Activated naive CD8-positive, alpha-beta T cell treated with anti-CD3 and anti-CD28 coated beads for 36 hours (primary cell): ENCODE measurements at places on chromosomes 12 and 14.

- DNase-seq: peak; percentile 13
Measured at GRCh38 chr12:26614011-26614616, 218.9 kb downstream of the ITPR2 start.

GRCh38 chr14:91570021-91570420 is 59.9 kb upstream of the PPP4R3A start:
- no peak for DNase-seq

DNA sequence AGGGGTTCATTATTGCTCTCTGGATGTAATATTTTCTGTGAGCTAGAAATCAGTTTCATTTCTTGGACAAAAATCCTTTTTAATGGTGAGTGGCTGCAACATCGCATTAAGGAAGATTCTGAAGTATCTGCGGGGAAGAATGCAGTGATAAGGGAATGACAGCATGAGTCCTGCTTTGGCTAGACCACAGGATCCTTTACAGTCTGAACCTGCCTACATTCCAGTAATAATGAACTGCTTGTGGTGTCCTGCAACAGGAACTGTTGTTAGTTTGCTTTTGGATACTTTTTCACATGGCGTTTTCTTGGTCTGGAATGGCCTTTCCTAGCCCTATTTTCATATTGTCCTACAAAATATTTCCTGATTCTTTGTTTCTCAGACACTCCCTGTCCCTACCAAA is 15.7 kb downstream of the MDM2 start:
- no peak for DNase-seq

- DNase-seq: no peak
Measured at GRCh38 chr14:22382955-22383354, 206.1 kb downstream of the DAD1 start.

DNA sequence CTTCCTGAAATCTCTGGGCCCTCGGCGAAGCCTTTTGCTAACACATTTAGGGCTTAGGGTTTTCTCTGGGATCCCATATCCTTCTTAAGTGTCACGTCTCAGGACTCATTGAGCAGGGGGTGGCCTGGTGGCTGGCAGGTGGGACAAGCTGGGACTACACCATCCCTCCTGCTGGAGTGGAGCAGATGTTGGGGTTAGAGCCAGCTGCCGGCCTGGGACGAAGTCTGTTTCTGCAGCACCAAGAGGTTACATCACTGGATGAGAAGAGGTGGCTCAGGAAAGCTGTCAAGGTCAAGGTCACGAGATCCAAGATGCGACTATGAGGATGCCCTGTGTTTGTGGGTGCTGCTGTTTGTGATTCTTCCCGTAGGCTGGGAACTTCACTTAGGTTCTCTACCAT is 16.3 kb downstream of the SMCO2 start:
- no peak for DNase-seq

DNA sequence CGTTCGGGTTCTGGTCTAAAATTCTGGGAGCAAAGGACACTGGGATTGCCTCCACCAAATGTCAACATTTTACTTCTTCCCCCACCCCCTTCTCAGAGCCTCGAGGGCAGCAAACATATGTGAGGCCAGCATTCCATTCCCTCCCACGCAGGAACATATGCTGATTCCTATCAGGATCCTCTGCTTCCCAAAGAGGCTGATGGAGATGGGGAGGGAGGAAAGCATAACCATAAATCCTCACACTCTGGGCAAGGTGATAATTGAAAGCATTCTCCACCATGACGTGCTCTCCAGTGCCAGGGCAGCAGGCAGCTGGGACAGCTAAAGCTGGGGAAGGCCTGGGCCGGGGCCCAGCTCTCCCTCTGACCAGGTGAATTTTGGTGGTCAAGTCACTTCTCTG is 395.0 kb downstream of the ZFP36L1 start:
- DNase-seq: no peak

GRCh38 chr12:108215458-108215857 is 86.4 kb downstream of the WSCD2 start:
- DNase-seq: no peak

GRCh38 chr14:69943084-69943780 is 64.0 kb downstream of the SMOC1 start:
- DNase-seq: no peak

GRCh38 chr12:65891987-65892481 is 67.8 kb downstream of the HMGA2 start:
- no peak for DNase-seq

DNA sequence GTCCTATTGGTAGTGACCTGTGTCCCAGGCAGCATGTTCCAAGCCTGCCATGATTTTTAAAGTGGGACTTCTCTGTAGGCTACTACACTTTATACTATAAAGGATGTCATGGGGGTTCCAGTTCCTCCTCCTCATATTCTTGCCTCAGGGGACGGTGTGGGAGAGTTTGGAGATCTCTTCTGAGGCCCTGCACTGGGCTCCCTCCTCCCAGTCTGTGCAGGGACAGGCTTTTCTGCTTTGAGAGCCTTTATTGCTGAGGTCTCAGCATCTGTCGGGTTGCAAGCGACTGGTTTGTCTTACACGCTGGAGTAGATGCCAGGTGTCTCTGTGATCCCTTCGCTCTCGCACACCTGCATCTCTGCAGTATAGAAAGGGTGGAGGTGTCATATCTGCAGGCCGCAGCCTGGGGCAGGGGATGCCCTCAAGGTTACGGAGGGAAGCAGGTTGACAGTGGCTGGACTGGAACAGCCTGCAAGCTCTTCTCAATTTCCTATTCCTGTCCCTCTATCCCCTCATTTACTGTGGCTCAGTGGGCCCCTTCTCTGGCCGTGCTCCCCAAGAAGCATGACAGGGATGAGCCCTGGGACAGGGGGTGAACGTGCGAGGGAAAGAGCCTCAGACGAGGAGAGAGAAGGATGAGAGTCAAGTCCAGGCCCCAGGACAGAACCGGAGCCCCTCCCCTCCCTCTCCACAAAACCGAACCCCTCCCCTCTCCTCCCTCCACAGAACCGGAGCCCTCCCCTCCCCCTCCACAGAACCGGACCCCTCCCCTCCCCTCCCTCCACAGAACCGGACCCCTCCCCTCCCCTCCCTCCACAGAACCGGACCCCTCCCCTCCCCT is 51.3 kb downstream of the SLC6A12 start:
- no peak for DNase-seq

DNA sequence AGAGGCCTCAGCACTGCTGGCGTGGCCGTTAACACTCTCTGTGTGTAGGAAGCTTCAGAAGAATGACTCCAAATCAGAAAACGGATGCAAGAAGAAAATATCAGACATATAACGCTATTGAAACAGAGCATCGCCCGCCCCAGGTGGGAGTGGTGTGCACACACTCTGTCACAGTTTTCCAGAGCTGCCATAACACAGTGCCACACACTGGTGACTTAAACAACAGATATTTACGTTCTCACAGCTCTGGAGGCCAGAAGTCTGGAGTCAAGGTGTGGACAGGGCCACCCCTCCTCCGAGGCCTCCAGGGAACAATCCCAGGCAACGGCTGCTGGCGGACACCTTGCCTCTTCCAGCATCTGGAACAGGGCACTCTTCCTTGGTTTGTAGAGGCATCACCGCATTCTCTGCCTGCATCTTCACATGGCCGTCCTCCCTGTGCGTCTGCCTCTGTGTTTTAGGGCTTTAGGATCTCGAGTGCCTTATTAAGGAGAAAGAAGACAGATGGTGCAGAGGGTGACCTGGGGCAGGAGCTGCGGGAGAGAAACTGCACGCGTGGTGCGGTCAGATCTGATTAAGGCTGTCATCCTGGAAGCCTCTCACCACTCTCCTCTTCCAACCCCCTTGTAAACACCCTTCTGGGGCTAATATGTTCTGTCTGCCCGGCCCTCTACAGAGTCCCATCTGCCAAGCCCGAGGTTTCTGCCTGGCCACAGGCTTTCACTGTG is 141.0 kb downstream of the SLC15A4 start:
- no peak for DNase-seq

- no peak for DNase-seq
Measured at GRCh38 chr12:71787580-71787979, 32.9 kb downstream of the RAB21 start.

- DNase-seq: no peak
Measured at GRCh38 chr12:72230589-72230988, 41.6 kb upstream of the TRHDE start.

- no peak for DNase-seq
Measured at GRCh38 chr12:49198431-49199155, 9.7 kb upstream of the TUBA1A start.

GRCh38 chr14:25308244-25308643 is 258.3 kb upstream of the STXBP6 start:
- DNase-seq: no peak

DNA sequence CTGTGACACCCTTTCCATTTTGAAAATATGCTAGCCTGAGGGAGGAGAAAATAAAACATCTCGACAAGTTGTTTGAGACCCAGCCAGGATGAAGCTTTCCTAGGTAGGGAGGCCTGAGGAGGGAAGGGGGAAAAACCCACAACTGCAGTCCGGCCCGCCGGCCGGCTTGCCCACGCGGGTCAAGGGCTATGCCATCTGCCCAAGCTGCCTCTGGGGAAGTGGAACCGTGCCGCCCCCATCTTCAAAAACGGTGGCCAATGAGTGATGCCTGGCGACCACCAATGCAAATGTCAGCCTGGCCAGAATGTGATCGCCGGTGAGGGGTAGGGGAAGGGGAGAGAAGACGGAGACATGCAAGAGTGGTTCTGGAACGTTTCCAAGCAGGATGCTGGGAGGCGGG is 263.5 kb upstream of the ALG10B start:
- no peak for DNase-seq

DNA sequence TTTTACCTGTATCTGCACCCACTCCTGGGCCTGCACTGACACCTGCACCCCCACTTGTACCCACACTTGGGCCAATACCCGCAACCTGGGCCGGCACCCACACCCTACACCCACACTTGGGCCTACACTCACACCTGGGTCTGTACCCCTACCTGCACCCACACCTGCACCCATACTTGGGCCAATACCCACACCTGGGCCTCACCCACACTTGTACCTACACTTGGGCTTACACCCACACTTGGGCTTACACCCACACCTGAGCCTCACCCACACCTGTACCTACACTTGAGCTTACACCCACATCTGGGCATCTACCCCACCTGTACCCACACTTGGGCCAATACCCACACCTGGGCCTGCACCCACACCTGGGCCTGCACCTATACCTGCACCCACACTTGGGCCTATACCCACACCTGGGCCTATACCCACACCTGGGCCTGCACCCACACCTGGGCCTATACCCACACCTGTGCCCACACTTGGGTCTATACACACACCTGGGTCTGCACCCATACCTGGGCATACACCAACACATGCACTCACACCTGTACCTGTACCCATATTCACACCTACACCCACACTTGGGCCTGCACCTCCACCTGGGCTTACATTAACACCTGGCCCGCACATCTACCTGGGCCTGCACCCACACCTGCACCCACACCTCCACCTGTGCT is 39.2 kb downstream of the DAO start:
- DNase-seq: no peak

- DNase-seq: no peak
Measured at GRCh38 chr12:114480337-114481199, 74.6 kb upstream of the TBX5 start.

DNA sequence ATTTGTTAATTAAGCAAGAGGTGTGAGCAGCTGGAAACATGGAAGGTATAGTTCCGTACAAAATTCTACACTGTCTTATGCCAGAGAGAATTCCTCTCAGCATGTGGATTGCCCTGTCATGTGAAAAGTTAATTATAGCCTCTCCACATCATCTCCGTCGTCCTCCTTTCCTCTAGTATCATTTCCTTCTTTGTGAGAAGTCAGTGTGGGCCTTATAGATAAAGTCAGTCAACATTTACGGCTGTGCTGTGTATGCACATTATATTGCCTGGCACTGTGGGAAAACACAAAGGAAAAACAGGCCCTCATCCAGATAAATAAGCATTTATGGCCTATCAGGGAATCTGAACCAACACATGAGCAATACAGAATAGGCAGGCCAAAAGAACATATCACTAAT is 236.6 kb downstream of the SEC23A start:
- DNase-seq: no peak

DNA sequence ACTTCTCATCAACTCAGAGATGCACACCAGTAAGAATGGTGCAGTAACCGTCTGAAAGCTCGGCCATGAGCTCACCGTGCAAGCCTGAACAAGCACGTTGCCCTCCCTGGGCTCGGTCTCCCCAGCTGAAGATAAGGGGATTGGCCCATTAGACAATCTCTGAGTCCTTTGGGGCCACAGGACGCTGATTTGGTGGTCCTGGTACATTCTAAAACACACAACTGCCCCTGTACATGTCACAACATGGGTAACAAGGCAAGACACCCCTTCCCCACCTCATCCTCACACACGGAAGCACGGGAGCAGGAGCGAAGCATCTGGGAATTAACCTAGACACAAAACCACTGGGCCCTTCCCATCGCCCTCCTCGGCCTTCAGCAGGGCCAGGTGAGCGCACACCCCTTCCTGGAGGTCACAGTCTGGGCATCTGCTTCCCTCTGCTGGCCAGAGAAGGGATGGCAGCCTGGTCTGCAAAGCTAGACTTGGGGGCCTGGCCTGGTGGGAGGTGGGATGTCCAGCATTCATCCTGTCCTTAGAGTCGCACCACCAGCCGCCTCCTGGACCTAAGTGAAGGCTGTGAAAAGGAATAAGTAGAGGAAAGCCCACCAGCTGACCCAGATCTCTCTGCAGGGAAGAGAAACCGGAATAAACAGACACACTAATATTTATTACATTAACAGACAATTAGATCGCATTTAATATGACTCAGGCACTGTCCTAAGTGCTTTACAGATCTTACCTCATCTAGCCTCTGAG is 18.9 kb upstream of the SMUG1 start:
- peak; percentile 77 for DNase-seq

DNA sequence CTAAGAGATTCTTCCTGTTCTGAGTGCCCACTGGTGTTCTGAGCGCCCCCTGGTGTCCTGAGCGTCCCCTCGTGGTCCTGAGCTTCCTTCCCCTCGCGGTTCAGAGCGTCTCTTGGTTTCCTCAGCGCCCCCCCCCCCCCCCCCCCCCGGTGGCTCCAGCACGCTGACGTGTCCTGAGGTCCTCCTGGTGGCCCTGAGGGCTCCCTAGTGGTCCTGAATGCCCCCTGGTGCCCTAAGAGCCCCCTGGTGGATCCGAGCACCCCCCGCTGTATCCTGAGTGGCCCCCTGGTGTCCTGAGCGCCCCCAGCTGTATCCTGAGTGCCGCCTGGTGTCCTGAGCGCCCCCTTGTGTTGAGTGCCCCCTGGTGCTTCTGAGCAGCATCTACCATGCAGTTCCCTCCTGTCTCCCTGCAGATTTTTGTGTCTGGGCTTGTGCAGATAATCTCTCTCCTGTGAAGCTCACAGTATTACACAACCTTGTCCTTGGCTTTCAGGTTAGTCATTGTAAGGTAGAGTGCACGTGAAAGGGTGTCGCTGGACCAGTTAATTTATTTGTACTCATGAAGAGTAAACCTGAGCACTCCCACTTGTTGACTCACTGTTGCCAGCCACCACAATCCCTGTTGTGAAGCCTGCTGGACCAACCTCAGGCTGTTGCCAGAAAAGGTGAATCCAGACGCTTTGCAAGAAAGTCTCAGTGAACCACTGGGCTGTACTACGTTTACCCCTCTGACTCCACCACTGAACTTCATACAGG is 1168.4 kb downstream of the TMEM121 start:
- DNase-seq: peak; percentile 82
